Right renal cortex interstitium (tissue), 3 donors: ENCODE measurements at places on chromosomes 16 and 17. TPM values are rescaled to one million over a fixed set of nuclear protein-coding genes. Genes with fewer than 3 reads are reported as not detected.

CSH2 gene
- not detected for polyA plus RNA-seq

- no peak for DNase-seq
Observed at GRCh38 chr17:30151471-30151870, 34.9 kb downstream of the NSRP1 start.

GRCh38 chr17:81992306-81993102 lies 15.1 kb downstream of the ASPSCR1 start:
- no peak for DNase-seq

GRCh38 chr17:4759776-4760236 lies 11.9 kb upstream of the TM4SF5 start:
- no peak for DNase-seq

ST6GALNAC2 gene
- 9.6 TPM for polyA plus RNA-seq

- no peak for DNase-seq
Observed at GRCh38 chr17:60422162-60422665, at the start of gene CHCT1. Gene CHCT1, plus strand, starts transcription at chr17:60422489. Its CDS starts 104 bp downstream, at chr17:60422593.

GRCh38 chr17:44642834-44643233 lies 13.4 kb upstream of the MEIOC start:
- DNase-seq, result no peak

DNA sequence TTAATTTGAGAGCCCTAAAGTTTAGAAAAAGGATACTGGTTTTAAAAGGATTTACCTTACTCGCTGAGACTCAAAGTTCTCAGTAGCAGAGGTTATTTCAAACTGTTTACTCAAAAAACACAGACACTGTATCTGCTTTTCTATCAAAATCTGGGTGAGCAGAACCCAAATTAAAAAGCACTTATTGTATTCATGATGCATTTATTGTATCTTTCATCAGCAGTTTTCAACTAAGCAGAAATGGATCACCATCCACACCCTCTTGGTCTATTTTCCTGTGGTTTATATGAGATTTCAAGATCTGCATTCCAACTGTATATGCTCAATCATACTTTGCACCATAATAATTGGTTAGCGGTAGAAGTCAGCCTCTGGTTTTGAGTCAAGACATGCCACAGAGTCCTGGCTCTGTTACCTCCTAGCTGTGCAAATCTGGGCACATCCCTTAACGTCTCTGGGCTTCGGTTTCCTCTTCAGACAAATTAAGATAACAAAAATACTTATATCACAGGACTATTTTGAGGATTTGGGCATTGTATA lies 109.5 kb downstream of the ASIC2 start:
- DNase-seq, result no peak

DNA sequence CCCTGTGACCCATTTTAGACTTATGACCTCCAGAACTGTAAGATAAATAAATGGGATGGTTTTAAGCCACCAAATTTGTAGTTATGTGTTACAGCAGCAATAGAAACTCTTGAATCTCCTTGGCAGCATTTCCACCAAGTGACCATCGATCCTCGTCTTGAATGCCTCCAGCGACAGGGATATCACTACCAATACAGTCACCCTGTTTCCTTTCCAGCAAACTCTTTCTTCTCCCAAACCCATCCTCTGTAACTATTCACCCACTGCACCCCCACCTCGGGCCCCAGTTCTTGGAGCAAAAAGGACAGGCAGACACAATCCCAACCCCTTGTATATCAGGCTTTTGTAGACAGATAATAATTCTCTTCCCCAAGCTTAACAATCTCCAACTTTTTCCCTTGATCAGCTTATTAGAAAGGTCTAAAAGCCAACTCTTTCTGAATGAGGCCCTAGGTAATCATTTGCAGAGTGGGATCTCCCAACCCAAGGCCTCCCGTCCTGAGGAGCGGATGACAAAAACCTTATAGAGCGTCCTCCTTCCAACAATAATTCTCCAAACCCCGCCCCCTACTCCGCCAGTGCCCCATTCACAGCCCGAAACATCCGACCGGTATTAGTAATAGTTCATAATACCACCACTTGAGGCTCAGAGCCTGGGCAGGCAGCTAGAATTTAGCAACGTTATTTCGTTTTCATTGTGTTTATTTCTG lies 14.7 kb upstream of the PLLP start:
- no peak for DNase-seq

GRCh38 chr17:79862771-79863440 lies 23.7 kb upstream of the CBX4 start:
- no peak for DNase-seq

DNA sequence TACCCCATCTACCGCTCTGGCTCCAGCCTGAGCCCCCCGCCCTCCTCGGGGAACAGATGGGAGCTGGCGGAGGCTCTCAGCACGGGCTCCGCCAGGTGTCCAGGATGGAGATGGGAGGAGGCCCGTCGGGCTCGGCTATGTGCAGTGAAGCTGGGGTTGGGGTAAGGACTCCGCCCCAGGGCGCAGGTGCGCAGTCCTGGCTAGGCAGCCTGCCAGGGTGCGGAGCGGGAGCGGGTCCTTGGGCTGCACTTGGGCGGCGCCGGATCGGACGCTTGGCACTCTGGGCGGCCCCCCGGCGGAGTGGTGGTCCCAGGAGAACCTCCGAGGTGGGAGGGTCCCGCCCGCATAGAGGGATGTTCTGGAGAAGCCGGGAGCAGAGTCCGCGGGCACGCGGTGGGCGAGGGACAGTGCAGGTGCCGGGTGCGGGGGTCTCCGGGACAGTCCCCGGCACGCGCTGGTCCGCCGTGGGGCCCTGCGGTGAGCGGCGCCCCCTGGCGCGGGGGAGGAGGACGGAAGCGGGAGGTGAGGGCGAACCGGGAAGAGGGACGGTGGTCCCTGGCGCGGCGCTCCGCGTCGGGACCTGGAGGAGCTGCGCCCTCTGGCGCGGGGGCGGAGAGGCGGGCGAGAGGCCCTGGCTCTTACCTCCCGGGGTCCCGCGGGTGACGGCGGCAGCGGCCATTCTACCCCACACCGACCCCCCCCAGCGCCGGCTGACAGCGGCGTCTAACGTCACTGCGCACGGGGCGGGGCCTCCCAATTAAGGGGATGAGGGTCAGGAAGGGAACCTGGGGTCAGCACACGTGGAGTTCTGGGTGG lies at the start of gene CAMTA2:
Gene CAMTA2 (minus strand): TSS at position 725 of the 816 bp plus-strand sequence. CDS start 1,453 bp downstream, outside the sequence.
- DNase-seq, result no peak

DNA sequence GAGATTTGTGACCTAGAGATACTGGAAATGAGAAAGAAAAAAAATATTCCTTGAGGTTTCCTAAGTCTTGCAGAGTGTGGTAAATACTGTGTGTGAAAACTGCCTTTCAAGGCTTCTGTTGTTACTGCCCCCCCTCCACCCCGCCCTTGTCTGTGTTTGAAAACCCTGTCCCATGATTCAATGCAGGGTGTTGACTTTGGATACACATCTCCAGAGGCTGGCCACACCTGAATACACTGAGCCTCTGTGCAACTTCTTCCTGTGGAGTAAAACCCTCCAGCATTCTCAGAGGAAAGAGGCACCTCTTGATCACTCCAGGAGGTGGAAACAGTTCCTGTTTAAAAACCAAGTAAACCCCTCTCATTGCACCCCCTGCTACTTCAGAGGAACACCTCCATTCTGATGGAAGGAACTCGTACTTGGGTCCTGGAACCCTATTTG lies 123.0 kb upstream of the CACNG5 start:
- no peak for DNase-seq

- no peak for DNase-seq
Observed at GRCh38 chr16:67013233-67013822, 15.6 kb upstream of the CBFB start.

DNA sequence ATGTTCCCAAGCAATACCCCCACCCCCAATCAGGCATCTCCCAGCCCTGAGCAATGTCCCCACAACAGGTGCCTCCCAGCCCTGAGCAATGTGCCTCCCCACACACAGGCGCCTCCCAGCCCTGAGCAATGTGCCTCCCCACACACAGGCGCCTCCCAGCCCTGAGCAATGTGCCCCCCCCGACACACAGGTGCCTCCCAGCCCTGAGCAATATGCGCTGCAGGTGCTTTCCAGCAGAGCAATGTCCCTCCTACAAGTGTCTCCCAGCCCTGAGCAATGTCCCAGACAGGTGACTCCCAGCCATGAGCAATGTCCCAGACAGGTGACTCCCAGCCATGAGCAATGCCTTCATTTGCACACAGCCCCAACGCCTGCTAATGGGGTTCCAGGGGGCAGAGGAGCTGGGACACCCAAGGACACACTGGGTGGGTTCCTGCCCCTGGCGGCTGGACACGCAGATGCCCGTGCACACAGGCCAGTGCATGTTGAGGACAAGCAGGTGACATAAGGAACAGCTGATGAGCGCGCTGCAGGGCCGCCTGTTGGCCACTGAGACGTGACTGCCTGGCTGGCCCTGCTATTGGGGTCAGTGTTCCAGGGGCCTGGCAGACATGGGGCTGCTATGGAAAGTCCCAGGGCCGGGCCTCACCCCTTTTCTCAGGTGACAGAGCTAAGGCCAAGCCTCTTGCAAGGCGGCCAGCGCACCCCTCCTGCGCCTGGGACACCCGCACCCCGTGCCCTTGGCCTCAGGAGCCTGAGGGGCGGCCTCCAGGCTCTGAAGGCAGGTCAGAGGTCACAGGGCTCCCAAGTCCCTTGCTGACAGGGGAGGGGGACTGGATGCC lies 26.9 kb upstream of the PABPN1L start:
- DNase-seq, result no peak

TEKT5 gene
- polyA plus RNA-seq, result 0.22 TPM

CDRT4 gene
- polyA plus RNA-seq, result 3.1 TPM

DNA sequence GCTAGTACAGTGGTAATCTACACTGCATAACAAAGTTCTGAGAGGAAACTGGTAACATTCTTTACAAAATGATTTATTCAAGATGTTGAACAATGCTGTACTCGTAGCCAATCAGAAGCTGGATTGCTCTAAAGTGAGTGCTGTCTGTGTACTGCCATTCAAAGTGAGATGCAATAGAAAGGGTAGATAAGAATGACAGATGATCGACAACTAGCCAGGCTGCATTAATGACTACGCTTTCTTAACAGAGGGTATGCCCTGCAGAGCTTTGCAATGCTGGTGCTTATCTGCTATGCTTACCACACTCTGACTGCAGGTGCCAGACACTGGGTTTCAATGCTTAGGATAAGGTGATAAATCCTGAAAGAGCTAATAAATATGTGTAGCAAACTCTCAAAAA lies 46.1 kb upstream of the SLC25A19 start:
- no peak for DNase-seq

DNA sequence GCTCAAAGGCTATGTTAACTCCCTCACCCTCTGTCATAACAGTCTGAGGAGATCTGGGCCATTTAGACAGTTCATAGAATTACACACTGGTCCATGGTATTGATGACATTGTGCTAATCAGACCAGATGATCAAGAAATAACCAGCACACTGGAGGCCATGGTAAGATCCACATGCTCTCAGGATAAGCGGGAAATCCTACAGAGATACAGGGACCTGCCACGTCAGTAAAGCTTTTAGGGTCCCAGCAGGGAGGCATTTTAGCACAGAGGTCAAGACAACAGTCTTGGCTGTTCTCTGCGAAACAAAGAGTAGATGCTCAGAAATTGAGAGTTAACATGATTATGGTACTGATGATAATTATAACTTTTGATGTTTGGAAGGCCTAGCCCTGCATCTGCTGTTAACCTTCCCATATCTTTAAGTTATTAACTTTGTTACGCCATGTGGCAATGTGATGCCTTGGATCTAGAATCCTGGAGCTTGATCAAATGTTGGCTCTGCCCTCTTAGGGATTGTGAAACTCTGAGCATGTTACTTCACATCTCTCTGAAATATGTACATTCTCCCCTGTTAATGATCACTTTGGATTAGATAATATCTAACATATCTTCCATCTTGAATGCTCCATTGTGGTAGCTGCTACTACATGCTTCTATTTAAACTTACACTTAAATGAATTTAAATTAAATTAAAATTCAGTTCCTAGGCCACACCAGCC lies 172.0 kb upstream of the SOX9 start:
- no peak for DNase-seq

- DNase-seq, result no peak
Observed at GRCh38 chr16:69195369-69196029, 8.5 kb downstream of the SNTB2 start.

DNA sequence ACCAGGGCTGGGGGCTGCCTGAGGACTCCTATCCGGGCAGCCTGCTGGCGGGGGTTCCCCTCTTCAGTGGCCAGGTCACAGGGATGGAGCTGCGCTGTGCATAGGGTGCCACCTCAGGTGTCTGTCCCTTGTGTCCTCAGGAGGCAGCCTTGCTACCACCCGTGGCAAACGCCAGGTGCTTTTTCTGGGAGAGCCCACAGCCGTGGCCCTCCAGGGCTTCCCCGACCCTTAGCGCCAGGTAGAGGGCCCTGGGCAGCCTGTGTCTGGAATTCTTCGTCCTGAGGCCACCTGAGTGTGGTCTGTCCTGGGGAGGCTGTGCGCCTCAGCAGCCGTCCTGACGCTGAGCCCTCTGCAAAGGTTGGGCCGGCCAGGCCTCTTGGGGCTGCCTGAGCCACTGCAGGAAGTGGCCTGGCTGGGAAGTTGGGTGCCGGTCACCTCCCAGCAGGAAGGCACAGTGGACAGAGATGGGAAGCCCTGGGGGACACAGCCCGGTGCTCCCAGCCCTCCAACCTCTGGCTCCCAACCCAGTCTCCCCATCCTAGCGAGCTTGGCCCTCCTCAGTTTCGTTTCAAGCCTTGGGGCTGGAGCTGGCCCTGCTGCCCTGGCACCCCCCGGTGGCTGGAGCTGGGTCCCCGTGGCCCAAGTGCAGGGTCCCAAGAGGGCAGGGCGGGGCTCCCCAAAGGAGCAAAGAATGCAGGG lies 7.6 kb upstream of the BAIAP3 start:
- DNase-seq, result no peak

NLRC5 gene
- polyA plus RNA-seq, result 2.8 TPM

DNA sequence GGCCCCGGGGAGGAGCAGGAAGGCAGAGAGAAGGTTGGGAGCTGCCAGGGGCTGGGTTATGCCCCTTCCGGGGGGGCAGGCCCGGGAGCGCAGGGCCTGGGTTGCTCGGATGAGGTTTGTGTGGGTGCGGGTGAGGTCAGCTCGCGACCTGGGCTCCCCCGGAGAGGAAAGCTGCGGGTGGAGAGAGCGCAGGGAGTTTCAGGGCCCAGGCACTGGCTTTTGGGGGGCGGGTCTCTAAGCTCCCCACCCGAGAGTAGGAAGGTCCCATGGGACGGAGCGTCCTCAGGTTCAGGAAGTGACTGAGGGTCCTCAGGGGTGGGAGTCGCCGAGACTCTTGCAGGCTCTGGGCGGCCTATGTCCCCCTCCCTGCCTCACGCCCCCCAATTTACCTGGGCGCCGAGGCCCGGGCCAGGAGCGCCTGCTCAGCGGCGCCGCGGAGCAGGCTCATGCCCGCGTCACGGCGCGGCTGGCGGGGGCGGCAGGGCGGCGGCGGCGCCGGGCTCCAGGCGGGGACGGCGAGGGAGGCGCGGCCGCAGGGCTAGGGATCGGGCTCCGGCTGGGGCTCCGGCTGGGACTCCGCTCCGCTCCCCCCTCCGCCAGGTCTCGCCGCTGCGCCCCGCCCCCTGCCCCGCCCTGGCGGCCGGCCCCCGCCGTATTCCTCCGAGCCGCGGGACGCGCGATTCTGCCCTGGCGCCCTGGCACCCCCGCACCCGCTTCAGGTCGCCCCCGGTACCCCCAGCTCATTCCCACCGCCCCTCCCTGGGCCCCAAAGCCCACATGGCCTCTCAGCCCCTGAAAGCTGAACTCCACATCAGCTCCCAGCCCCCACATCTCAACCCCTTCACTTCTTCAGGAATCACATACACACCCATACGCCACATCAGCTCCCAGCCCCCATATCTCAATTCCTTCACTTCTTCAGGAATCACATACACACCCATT lies at the start of gene DOK4:
Gene DOK4 (minus strand): TSS at position 578 of the 942 bp plus-strand sequence. CDS start 6,986 bp downstream, outside the sequence.
- DNase-seq, result no peak

- DNase-seq, result no peak
Observed at GRCh38 chr17:79824893-79825579, 14.2 kb downstream of the CBX4 start.

GRCh38 chr16:10578474-10579316 lies 1.7 kb downstream of the EMP2 start:
- no peak for DNase-seq

EPN3 gene
- polyA plus RNA-seq, result 9.8 TPM
